ENCODE measurements at places on chromosomes 5 and 9.

- no peak for DNase-seq
Observed at GRCh38 chr5:106269252-106269843, 1401.4 kb downstream of the EFNA5 start.

DNA sequence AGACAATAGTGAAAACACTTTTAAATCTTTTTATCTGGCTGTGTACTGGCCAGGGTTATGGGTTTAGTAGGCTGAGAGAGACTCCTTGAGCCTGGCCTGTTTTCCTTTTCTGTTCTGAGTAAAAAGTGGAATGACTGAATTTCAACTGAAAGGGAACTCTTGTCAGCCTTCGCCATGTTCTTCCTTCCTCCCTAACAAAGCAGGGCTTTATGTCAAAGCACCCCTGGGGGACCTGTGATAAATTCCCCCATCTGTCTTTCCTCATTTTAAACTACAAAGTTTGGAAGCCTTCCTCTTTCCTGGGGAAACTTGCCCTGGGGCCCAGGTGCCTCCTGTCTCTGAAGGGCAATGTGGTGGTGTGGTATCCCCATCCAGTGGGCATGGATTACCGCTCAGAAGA is 29.7 kb downstream of the LARP1 start:
- DNase-seq, result no peak

DNA sequence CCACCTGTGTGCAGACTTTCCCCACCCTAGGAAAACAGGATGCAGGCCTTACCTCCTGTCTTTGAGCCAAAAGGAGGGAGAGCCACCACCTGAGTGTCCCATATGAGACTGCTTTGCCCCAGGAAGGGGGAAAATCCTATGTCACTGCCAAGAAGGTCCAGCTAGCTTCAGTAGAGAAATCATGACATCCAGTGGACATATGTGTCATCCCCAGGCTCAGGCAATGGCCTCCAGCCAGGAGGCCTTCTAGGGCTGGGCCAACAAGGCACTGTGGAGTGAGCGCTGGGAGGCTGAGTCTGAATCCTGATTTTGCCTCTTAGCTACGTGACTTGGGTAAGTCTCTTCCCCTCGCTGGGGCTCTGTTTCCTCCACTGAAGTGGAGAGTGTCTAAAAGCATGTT is 60.2 kb downstream of the SMIM23 start:
- no peak for DNase-seq

DNA sequence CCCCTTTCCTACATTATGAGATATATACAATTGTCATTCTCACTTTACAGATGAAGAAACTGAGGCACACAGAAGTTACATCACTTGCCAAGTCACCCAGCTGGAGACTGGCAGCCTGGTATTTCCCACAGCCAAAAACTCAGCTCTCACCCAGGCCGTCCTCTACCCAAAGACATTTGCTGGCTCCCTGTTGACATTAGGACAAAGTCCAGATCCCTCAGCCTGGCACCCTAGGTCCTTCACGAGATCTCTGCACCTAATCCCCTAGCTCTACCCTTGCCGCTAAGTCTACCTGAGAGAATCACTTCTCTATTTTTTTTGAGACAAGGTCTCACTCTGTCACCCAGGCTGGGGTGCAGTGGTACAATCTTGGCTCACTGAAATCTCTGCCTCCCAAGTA is 26.8 kb upstream of the LHX2 start:
- DNase-seq, result no peak

GRCh38 chr9:107669422-107669821 is 179.9 kb upstream of the KLF4 start:
- no peak for DNase-seq

GRCh38 chr5:32082701-32083100 is 91.4 kb downstream of the GOLPH3 start:
- no peak for DNase-seq

DNA sequence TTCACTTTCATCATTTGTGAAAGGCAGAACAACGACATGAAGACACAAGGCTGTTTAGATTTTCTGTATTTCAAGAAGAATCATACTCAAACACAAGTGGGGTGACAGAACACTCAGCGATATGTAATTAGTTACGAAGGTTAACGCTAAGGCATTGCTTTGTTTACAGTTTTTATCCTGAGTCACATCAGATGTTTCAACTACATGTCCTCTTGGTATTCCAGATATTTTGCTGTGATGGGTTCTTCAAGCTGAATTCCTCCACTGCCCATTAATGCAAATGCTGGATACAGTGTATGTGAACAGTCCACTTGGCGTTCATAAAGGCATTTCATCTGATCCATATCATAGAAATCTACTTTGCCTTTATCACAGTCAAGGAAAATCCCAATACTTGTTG is 43.4 kb downstream of the TRIM36 start:
- DNase-seq, result no peak

- no peak for DNase-seq
Observed at GRCh38 chr5:126373375-126374108, 49.7 kb upstream of the GRAMD2B start.

DNA sequence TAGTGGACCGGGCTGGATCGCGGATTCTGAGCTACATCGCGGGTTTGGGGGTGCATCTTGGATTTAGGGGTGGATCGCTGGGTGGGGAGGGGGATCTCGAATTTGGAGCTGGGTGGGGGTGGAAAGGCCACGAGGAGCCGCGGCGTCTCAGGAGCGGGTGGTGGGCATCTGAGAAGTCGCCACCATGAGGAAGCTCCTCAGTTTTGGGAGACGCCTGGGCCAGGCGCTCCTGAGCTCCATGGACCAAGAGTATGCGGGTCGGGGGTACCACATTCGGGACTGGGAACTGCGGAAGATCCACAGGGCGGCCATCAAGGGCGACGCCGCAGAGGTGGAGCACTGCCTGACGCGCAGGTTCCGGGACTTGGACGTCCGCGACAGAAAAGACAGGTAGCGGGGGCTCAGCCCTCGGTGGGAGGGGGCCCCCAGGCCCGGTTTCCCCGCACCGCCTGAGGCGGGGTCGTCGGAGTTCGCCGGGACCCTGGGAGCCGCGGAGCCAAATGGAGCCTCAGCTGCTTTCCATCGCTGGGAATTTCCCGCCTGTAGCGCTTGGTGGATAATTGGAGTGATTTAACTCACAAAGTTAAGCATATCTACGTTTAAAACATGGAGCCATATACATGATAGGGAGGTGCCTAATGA is 376 bp downstream of the ANKRD18B start:
- DNase-seq, result no peak

DNA sequence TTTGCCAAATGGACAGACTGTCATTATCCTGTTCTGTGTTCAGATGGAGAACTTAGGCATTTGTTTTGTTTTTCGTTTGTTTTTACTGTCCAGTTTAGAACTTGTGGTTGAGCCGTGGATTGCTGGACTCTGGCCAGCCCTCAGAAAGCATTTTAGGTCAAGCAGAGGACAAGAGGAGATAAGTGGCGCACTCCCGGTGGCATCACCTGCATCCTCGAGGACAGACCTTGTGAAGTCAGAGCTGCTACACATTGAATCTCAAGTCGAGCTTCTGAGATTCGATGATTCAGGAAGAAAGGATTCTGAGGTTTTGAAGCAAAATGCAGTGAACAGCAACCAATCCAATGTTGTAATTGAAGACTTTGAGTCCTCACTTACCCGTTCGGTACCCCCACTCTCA is 8.9 kb downstream of the MTRR start:
- DNase-seq, result no peak

DNA sequence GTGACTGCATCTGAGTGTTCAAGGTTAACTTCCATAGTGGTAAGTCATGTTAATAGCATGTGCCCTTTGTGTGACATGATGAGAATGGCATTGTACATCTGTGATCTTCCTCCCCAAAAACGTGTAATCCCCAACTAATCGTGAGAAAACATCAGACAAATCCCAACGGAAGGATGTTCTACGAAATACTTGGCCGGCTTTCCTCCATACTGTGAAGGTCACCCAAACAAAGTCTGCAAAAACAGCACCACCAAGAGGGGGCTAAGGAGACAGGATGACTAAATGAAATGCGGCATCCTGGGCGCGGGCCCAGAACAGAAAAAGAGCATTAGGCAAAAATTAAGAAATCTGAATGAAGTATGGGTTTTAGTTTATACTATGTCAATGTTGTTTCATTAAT is 81.8 kb downstream of the MED10 start:
- DNase-seq, result no peak

GRCh38 chr9:107213561-107214028 is 69.5 kb upstream of the RAD23B start:
- peak; percentile 6 for DNase-seq

GRCh38 chr5:137481596-137481995 is 17.5 kb downstream of the SPOCK1 start:
- no peak for DNase-seq

- no peak for DNase-seq
Observed at GRCh38 chr5:151571270-151572173, 19.6 kb downstream of the FAT2 start.

GRCh38 chr9:13555989-13556500 is 276.6 kb upstream of the MPDZ start:
- DNase-seq, result no peak

GRCh38 chr9:18745710-18746109 is 271.8 kb downstream of the ADAMTSL1 start:
- DNase-seq, result no peak

DNA sequence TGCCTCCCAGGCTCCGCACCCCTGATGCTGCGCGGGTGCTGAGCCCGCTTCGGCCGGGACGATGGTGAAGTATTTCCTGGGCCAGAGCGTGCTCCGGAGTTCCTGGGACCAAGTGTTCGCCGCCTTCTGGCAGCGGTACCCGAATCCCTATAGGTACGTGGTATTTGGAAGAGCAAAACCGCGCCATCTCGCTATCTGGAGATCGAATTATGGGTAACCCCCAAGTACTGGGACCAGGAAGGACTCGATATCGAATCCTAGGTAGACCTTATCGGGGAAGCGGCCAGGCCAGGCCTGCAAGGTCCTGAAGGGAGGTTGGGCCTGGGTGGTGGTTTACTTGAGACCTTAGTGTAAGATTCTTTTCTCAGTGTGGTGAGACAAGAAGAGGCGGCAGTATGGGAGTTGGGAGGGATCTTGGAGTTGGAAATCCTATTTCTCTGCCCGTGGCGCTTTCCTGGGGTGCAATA is 359 bp downstream of the PRELID1 start:
- DNase-seq, result no peak

- no peak for DNase-seq
Observed at GRCh38 chr5:149455889-149456409, 76.9 kb upstream of the IL17B start.

DNA sequence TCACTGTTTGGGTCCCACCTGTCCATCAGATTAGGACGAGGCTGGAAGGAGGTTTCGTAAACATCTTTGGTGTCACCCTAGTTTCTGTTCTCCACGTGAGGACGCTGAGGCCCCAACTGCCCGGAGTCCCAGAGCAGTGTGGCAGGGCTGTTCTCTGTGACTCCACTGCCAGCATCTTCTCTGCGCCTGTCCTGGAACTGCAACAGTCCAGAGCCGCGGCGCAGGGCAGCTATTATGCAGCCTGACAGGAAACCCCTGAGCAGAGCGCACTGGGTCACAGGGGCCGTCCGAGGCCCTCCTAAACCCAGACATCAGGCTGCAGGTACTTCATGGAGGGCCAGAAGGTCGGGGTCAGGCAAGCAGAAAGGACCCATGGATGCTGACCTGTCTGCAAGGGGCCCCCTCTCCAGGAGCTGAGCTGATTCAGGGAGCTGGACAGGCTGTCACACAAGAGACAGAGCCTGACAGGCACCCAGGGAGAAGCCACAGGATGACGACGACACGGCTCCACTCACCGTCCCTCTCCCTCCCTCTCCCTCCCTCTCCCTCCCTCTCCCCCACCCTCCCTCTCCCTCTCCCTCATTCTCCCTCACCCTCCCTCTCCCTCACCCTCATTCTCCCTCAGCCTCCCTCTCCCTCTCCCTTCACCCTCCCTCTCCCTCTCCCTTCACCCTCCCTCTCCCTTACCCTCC is 31.7 kb downstream of the DBH start:
- DNase-seq, result no peak

GRCh38 chr5:9338796-9339195 is 207.1 kb downstream of the SEMA5A start:
- DNase-seq, result no peak

Measured in stimulated activated CD8-positive, alpha-beta memory T cell treated with anti-CD3 and anti-CD28 coated beads, Interleukin-4, amount 100 ng/mL, for 24 hours (primary cell).